ENCODE measurements at places on chromosomes 3 and 15.

DNA sequence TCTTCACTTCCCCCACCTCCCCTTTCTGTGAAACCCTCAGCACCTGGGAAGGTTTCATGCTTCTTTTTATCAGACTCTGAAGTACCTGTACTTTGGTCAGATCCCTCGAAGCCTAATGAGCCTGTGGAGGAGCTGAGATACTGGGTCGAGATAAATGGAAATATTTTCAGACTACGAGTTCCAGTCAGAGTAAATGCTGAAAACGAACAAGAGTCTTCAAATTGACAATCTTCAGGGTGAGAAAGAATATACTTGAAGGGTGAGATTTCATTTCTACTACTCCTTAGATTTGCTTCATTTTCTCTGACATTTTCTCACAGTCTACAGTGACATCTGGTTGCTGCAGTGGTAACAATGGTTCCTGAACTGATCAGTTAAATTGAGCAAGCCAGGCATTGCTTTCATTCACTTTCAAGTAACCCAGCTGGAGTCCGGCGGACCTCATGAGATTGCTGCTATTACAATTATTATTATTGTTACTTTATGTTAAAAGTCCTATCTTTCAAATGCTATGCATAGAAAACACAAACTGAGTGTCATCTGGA lies 337.2 kb downstream of the VGLL3 start:
- no peak for DNase-seq

DNA sequence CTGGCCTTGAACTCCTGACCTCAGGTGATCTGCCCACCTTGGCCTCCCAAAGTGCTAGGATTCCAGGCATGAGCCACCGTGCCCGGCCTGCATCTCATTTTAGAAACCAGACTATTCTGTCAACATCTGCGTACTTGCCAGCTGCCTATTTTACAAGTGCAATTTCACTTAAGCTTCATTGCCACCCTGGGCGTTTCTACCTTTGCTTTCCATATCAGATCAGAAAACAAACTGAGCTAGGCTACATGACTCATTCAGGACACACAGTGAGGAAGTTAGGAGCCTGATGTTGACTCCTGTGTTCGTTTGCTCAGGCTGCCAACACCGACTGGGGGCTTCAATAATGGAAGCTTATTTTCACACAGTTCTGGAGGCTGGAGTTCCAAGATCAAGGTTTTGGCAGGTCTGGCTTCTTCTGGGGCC lies 42.3 kb upstream of the KLHL25 start:
- DNase-seq = no peak

- DNase-seq = no peak
These were observed 25.7 kb downstream of the CD47 start for GRCh38 chr3:108065096-108065495.

DNA sequence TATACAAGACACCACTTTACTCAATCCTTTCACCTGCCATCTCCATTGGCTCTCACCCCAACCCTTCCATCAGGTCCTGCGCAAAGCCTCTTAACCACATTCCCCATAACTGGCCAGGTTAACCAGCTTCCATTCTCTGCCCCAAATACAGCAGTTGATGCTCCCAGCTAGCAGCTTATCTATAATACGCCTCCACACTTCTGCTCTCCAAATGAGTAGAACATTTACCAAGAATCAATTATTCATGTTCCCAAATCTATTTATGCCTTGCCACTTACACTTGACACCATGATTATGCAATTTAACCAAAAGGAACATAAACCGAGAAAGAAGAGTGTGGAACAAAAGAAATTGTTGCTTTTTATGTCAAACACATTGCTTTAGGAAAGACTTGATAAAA lies 103.7 kb upstream of the TPM1 start:
- no peak for DNase-seq

DNA sequence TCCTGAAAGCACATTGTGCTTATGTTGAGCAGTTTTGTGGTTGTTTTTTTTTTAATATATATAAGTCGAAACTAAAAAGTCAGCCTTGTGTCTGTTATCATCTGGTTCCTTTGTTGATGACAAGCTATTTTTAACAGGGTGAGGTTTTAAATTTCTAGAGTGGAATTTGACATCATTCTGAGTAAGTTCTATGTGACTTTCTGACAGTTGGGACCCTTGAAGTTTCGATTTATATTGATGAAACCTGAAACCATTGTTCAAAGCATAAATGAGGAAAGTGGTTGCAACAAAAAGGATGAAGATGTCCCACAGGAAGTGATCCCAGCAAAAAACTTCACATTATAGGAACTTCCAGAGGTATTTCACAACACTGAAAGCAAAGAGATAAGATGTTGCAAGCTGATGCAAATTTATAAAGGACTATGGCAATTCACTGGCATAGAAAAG lies 94.0 kb downstream of the CYP19A1 start:
- no peak for DNase-seq

DNA sequence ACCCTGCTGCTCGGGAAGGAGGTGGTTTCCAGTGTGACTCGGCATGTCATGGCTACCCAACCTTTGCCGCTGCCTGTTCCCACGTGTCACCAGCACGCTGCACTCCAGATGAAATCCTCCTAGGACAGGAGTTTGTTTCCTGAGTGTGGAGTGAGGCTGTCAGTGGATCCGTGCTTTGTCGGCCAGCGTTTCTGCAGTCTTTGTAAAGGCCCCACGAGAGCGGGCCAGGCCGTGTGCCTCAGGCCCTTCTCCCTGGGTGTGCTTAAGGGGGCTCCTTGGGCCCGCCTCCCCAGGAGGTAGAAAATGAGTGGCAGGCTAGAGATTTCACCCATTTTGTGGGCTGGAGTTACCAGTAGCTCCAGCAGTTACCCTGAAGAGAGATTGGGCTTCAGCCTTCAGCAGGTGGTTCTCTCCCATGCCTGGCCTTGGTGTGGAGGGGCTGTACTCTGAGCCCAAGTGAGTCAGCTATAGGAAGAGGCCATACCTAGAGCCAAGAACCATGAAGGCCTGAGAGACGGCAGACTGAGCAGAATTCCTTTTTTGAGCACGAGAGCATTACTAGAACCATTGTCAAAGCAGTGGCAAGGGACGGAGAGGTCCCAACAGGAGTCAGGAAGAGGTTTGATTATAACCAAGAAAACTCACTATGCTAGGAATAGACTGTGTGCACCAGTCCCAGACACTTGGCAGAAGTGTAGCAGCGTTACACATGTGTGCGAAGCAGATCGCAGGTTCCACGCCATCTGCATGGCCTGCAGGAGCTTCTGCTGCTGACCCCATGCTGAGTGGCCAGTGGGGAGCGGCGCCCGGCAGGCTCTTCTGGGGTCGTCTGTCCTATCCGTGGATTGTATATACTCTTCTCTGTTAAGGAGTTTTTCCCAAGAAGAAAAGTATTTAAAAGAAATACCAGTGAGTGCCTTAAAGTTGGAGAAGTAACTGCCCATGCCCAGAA lies 14.5 kb downstream of the MAP6D1 start:
- no peak for DNase-seq

DNA sequence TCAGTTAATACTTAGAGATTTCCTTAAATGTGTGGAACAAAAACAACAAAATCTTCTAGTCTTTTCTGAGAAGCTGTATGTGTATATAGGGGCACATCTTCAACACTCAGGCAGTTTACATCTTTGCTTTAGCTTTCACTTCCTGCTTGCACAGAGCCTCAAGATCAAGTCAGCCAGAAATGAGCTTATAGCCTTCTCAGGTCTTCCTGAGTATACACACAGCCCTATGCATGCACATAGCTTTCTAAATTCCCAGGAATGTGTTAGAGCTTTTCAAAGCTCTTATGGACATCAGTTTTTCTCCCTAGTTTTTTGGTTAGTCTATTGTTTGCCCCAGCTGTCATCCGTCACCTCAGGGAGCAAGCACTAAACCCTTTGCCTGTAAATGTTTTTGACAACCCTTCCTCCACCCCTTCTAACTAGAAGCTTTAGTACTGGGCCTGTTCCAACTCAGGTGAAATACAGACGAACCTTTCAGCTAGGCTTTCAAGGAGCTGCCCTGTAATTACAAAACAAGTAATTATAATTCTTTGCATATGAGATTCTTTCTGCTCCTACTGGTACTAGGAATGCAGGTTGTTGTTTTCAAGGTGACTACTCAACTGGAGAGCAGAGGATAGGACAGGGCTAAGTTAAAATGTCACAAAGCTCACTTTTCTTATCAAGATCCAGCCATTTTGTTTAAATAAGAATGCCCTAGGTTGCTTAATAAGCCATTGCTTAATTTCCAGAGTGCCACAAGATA lies 22.6 kb upstream of the MTMR10 start:
- no peak for DNase-seq
